Glutamatergic neuron (in vitro differentiated cells): ENCODE measurements at places on chromosomes 6 and 20. TPM values are rescaled to one million over a fixed set of nuclear protein-coding genes. Genes with fewer than 3 reads are reported as not detected.

MEI4 gene
- total RNA-seq: 0.86 TPM

PPP1R16B gene
- total RNA-seq: 5.3 TPM

MLN gene
- not detected for total RNA-seq

HTR1E gene
- total RNA-seq: 0.34 TPM

CNR1 gene
- total RNA-seq: 143 TPM

KCNG1 gene
- total RNA-seq: 3.6 TPM

RGS17 gene
- 11.5 TPM for total RNA-seq

PIGT gene
- total RNA-seq: 55.5 TPM

REM1 gene
- total RNA-seq: 2.8 TPM

GABRR1 gene
- total RNA-seq: not detected

POPDC3 gene
- 10.9 TPM for total RNA-seq

SMOC2 gene
- total RNA-seq: 0.44 TPM

RARS2 gene
- 42.0 TPM for total RNA-seq

ANKRD66 gene
- total RNA-seq: not detected

RRBP1 gene
- 63.3 TPM for total RNA-seq

CEP43 gene
- total RNA-seq: 12.1 TPM

C6orf141 gene
- total RNA-seq: not detected

GRIK2 gene
- total RNA-seq: 95.5 TPM

LSM14B gene
- 73.6 TPM for total RNA-seq

NKX2-4 gene
- total RNA-seq: not detected

WFDC10B gene
- total RNA-seq: not detected

CCN5 gene
- not detected for total RNA-seq

SLC35F1 gene
- total RNA-seq: 22.4 TPM
